Iris pigment epithelial cell (primary cell): ENCODE measurements at places on chromosomes 12 and 14.

GRCh38 chr12:14828892-14829291 lies 14.4 kb downstream of the ART4 start:
- DNase-seq = peak; percentile 63

DNA sequence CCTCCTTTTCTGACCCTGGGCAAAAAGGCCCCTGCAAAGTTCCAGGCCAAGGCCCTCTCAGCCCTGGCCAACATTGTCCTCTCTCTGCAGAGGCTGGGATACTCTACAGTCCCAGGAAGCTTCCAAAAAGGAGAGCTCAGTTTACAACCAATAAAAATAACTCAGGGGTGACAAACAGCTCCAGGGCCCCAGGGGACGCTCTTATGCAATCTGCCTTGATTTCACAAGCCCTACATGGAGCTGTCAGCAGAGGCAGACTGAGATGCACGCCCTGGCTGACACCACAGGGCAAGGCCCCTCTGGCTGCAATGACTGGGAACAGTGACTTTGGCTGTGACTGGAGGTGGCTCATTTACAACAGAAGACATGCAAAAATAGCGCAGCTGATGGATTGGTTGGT lies 129.0 kb upstream of the MED13L start:
- DNase-seq = peak; percentile 81

GRCh38 chr14:72352012-72352411 lies 419.8 kb downstream of the RGS6 start:
- no peak for DNase-seq

DNA sequence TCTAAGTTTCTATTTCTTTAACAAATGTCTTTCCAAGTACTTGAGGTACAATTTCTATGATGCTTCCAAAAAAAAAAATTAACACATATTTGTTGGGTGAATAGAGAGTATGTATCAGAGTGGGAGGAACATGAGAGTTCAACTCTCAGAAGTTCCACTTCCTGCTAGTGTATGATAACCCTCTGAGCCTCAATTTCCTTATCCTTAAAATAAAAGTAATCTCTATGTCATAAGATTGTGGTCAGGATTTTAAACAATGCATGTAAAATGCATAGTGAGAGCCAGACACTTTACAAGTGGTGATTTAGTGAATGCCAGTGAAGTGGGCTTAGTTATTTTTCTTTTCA lies 270.3 kb upstream of the AMIGO2 start:
- peak; percentile 24 for DNase-seq

GRCh38 chr12:93356214-93356613 lies 21.5 kb upstream of the NUDT4 start:
- DNase-seq = no peak

DNA sequence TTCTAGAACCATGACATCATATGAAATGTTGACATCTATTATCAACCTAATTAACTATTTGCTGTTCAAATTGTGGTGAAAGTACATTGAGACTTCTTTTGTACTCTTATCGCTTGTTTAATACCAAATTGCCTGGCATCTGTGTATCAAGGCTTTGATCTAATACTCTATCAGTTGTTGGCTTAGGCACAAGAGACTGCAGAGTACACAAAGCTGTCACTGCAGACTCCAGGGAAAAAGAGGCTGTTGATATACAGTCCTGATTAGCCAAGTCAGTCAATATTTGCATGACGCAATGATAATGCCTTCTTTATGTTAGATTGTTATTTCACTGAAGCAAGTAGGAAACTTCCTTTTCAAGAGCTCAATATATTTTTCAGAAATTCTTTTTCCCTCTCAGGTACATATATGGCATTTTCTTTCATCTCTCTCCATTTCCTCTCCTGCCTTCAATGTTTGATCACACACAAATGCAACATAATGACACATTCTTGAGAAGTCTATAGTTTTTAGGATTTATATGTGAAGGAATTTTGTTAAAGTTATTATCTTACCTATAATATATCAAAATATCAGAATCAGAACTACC lies 32.3 kb upstream of the PTCSC3 start:
- DNase-seq = no peak

- DNase-seq = no peak
Observed at GRCh38 chr12:89907659-89908058, 199.0 kb upstream of the ATP2B1 start.

DNA sequence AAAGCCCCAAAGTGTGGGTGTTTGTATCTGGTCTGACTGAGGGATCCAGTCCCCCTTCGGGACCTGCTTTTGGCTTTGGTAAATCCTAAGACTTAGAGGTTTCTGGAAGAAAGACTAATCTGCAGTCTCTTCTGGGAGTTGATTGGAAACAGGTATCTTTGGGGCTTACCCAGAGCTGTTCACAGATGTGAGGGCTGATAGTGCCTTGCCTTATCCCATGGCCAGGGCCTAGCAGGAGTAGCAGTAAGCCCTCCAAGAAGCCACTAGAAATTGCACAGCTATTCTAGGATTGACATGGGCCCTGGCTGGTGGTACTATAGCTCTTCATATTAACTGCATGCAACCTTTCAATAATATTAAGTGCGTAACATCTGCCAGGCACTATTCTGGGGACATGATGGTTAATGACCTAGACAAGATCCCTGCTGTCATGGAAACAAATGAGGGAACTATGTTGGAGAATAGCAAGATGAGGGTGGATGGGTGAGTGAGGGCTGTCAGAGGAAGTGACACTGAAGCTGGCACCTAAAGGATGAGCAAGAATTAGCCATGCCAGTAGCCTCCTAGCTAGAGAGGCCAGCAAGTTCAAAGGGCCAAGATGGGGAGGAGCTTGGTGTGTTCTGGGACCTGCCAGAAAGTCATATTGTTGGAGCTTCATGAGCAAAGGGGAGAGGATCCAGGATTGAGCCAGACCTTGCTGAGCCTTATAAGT lies 71.7 kb downstream of the CRADD start:
- DNase-seq = no peak

DNA sequence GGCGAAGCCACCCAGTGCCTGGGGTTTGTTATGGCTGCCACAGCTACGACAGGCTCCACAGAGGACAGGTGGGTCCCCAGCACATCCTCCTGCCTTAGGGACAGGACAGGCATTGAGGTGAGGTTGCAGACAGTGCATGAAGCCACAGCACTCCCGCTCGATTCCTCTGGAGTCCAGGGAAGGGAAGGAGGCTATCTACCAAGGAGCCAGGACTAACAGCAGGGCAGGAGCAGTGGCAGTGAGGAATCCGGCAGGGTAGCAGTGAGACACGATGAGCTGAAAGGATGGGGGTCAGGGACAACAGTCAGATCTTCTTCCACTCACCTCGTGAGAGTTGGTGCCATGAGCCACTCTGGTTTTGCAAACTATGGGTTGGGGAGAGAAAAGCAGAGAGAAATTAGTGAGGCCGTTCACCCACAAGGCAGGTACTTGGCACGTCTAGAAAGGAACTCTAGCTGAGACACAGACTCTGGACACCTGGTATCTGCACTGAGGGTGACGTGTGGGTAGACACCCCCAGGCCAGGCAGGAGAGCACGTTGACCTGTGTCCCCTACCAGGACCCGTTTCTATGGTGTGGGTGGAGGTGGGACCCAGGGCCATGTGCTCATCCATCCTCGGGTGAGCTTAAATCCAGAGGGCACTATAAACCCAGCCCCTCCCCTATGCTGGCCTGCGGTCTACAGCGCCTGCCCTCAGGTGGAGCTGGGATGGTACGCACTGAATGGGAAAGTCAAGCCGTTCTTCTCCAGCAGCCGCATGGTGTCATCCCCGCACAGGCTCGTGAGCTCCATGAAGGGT lies 39.3 kb downstream of the CHGA start:
- no peak for DNase-seq
